Right ventricle myocardium inferior (tissue), 1 donor: ENCODE measurements at places on chromosomes 3 and 15. TPM values are rescaled to one million over a fixed set of nuclear protein-coding genes. Genes with fewer than 3 reads are reported as not detected.

GRCh38 chr3:53750253-53751210 lies 95.7 kb downstream of the CHDH start:
- DNase-seq, result peak; percentile 67

GRCh38 chr15:52037889-52038505 lies 19.0 kb downstream of the MAPK6 start:
- DNase-seq, result no peak

DNA sequence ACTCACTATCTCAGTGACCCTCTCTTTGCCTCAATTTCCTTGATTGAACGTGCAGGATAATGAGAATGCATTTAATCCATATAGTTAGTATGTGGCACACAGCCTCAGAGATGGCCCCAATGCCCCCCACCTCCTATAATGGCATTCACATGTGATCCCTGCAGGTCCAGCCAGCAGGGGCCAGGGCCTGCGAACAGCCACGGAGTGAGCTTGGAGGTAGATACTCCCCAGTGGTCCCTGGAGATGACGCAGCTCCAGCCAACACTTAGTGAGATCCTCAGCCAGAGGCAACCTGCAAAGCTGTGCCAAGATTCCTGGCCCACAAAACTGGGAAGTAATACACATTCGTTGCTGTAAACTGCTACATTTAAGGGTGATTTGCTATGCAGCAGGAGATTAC lies 184.9 kb upstream of the NSMCE3 start:
- no peak for DNase-seq

GRCh38 chr15:36053746-36054145 lies 507.8 kb upstream of the DPH6 start:
- no peak for DNase-seq

GRCh38 chr15:51759557-51760070 lies 8.2 kb downstream of the TMOD2 start:
- no peak for DNase-seq

CPN2 gene
- total RNA-seq, result 2.3 TPM

- no peak for DNase-seq
Measured at GRCh38 chr3:22977042-22977441, 226.1 kb upstream of the UBE2E2 start.

GNAT1 gene
- not detected for total RNA-seq

DNA sequence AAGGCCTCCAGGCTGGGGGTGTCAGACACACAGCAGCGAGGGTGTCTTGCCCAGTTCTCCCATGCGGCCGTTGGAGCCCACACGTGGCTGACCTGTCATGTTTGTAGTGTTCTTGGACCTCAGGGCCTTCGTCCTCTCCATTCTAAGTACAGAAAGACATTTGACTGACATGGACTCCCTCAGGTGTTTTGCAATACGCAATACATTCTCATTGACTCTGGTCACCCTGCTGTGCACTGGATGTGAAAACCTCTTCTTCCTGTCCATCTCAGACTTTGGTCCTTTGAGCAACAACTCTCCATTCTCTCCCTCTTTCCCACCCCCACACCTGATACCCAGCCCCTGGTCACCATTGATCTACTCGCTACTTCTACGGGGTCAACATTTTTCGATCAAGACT lies 28.9 kb upstream of the ACAD9 start:
- no peak for DNase-seq

DNA sequence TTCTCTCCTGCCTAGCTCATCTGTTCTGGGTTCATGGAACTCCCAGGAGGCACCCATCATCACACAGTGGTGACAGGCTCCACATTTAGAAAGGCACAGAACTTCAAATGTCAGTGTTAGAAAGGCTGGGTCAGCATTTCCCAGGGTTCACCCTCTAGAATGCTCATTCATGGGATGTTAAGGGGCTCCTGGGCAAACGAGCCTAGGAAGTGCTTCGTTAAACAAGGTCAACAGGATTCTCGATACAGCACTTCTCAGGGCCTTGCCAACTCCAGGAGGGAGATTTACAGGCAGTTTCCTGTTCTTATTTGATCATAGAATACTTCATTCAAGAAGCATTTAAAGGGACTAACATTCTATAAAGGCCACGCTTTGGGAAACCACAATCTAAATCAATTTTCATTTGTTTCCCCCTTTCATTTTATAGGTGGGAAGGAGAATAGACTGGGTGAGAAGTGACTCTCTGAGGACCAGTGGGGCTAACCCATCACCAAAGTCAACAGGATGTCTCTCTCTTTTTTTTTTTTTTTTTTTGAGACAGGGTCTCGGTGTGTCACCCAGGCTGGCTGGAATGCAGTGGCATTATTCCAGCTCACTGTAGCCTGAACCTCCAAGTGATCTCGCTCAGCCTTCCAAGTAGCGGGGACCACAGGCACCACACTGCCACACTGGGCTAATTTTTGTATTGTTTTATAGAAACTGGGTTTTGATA lies 14.3 kb downstream of the IGDCC4 start:
- no peak for DNase-seq

GRCh38 chr3:172125053-172125452 lies 85.7 kb downstream of the FNDC3B start:
- no peak for DNase-seq
